ENCODE measurements at places on chromosomes 1 and 21. TPM values are rescaled to one million over a fixed set of nuclear protein-coding genes. Genes with fewer than 3 reads are reported as not detected.

TSEN15 gene
- total RNA-seq, result 48.3 TPM

CFHR5 gene
- total RNA-seq, result not detected

NKAIN1 gene
- total RNA-seq, result not detected

OR2M3 gene
- total RNA-seq, result not detected

ANKRD13C gene
- total RNA-seq, result 24.6 TPM

CDK11B gene
- 40.4 TPM for total RNA-seq

S100A2 gene
- total RNA-seq, result 1.2 TPM

KRTAP13-2 gene
- not detected for total RNA-seq

SIPA1L2 gene
- 3.1 TPM for total RNA-seq

WLS gene
- total RNA-seq, result 0.19 TPM

C1orf50 gene
- total RNA-seq, result 6.3 TPM

ZNF697 gene
- total RNA-seq, result 4.8 TPM

LRRC71 gene
- total RNA-seq, result not detected

GPR25 gene
- total RNA-seq, result not detected

TRIM63 gene
- not detected for total RNA-seq

SDF4 gene
- total RNA-seq, result 175 TPM

C1orf185 gene
- total RNA-seq, result not detected

TIAM1 gene
- 105 TPM for total RNA-seq

ANKRD45 gene
- not detected for total RNA-seq

CRABP2 gene
- total RNA-seq, result 0.62 TPM

FLG2 gene
- total RNA-seq, result not detected

PCBP3 gene
- total RNA-seq, result 7.5 TPM

S100B gene
- not detected for total RNA-seq

NOS1AP gene
- total RNA-seq, result not detected

DYNLT5 gene
- not detected for total RNA-seq

KCNE2 gene
- not detected for total RNA-seq

LAPTM5 gene
- 178 TPM for total RNA-seq

MORC3 gene
- total RNA-seq, result 24.8 TPM

PDC gene
- total RNA-seq, result not detected

VTCN1 gene
- total RNA-seq, result not detected

CA6 gene
- total RNA-seq, result 1.3 TPM

PTPN7 gene
- total RNA-seq, result 475 TPM

ITLN1 gene
- not detected for total RNA-seq

OR2T29 gene
- total RNA-seq, result not detected

CSTB gene
- 59.5 TPM for total RNA-seq

OR2L13 gene
- not detected for total RNA-seq

VANGL2 gene
- 0.02 TPM for total RNA-seq

PROK1 gene
- not detected for total RNA-seq

GLUL gene
- total RNA-seq, result 80.2 TPM

PYHIN1 gene
- total RNA-seq, result 11.3 TPM

SYT14 gene
- not detected for total RNA-seq

ZNF672 gene
- total RNA-seq, result 48.8 TPM

EDARADD gene
- total RNA-seq, result 32.0 TPM

SELP gene
- not detected for total RNA-seq

VASH2 gene
- total RNA-seq, result 0.84 TPM

AKR7A3 gene
- total RNA-seq, result 1.8 TPM

GREM2 gene
- total RNA-seq, result 0.05 TPM
